ENCODE measurements at places on chromosomes 3 and 15. TPM values are rescaled to one million over a fixed set of nuclear protein-coding genes. Genes with fewer than 3 reads are reported as not detected.

The THRB gene
- not detected for total RNA-seq

The OCA2 gene
- not detected for total RNA-seq

The ANKDD1A gene
- 3.6 TPM for total RNA-seq

The MFGE8 gene
- 62.9 TPM for total RNA-seq

The COLQ gene
- total RNA-seq, result 3.3 TPM

The CHRM5 gene
- not detected for total RNA-seq

The CD200R1 gene
- 2.2 TPM for total RNA-seq

The CXCR6 gene
- 9.2 TPM for total RNA-seq

The TRIM71 gene
- total RNA-seq, result not detected

DNA sequence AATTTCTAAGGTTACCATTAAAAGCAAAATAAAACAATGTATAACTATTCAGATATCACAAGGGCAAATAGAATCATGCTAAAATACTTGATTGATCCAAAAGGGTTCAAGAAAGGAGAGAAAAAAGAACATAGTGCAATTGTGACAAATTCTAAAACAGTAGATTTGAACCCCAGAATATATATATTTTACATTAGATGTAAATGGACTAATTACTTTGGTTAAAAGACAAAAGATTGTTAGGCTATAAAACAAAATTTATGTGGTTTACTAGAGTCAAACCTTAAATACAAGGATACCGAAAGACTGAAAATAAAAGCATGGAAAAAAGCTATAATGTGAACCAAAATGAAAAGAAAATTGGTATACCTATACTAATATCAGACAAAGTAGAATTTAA lies 129.3 kb downstream of the ADAMTSL3 start:
- no peak for DNase-seq

DNA sequence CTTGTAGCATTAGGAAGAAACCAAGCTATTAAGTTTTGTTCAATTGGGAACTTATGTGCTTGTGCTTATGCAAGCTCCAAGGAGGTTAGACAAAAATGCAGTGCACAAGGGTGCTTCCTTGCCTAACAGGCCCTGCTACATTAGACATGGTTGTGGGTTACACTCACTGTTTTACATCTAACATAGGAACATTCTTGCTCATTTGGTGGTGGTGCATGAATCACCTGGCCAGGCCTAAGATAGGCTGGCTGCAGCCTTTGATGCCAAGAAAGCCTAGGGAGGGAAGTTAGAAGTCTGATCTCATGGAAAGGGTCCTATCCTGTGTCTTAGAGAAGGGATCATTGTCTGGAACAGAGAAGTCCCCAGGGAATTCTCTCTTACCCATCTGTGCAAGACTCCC lies 43.5 kb downstream of the CA12 start:
- no peak for DNase-seq

GRCh38 chr3:79521221-79521848 lies 246.5 kb downstream of the ROBO1 start:
- no peak for DNase-seq

DNA sequence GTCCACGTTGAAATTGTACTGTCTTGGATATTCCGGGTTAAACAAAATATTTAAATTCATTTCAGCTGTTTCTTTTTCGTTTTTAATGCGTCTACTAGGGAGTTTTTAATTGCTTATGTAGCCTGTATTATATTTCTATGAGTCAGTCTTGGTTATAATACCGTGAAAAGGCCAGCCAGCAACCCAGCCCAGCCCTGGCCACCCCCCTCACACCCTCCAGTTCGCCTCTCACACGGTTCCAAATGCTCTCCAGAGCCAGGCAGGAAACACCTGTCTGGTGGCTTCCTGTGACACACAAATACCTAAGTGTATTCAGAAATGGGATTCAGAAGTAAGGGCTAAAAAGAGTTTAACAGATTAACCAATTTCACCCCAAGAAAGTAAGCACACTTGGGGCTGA lies 4.4 kb downstream of the SH3BP5 start:
- DNase-seq, result no peak

- DNase-seq, result no peak
These were observed 11.3 kb upstream of the LIMD1 start for GRCh38 chr3:45583021-45583851.

DNA sequence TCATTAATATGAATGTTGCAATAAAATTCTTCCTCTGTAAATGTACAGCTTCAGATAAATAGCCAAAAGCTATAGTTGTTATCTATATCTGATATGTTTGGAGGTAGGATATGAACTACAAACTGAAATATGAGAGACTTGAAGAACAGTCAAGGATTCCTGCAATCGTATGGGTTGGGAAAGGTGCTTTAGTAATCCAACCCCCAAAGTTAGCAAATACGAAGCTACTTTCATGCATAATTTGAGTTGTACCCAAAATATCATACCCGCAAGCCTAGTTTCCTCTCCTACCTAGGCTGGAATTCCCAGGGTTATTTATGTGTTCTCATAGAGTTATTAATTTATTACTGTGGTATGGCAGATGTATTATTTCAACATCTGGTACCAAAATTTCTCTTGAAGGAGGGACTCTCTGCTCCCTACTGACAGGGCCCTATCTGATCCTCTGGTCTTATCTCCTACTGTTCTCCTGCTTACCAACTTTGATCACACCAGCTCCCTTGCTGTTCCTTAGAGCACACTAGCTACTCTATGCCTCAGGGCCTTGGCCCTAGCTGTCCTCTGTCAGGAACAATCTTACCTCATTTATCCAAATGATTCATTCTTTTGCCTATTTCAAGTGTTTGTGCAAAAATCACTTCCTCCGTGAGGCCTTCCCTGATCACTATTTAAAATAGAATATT lies 140.4 kb upstream of the CCDC54 start:
- no peak for DNase-seq

GRCh38 chr15:71874245-71874644 lies 63.9 kb downstream of the NR2E3 start:
- no peak for DNase-seq

- DNase-seq, result peak; percentile 91
These were observed 4.0 kb upstream of the SIN3A start for GRCh38 chr15:75455424-75455981.

GRCh38 chr3:64634417-64634816 lies 53.4 kb downstream of the ADAMTS9 start:
- DNase-seq, result no peak

DNA sequence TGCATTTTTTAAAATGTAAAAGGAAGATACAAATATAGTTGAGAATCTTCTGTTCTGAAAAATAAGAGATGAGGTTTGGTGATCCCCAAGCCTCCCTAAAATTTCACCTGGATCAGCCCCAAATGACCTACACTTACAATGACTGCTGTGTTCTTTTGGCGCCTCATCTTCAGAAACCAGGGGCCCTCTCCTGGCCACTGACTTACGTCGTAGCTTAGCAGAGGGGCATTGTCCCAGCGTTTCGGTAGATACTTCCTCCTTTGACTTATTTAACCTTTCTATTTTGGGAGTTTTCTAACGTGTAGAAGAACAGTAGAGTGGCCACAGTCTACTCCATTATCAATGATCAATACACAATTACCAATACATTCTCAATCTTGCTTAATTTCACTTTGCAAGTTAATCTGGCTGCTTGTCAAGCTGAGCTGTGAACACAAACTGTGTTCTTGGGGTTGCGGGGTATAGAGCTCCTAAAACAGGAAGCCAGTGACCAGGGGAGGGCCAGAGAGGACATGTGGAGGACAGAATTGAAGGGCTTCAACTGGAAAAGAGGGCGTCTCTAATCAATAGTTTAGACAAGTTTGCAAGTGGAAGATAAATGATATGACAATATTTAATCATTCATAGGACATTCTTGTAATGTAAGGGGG lies 419.5 kb downstream of the LPP start:
- DNase-seq, result no peak

- DNase-seq, result no peak
These were observed 459.9 kb downstream of the RAP2B start for GRCh38 chr3:153621953-153622352.

GRCh38 chr3:181847276-181847675 lies 135.6 kb downstream of the SOX2 start:
- DNase-seq, result no peak

- no peak for DNase-seq
These were observed 13.7 kb upstream of the ALCAM start for GRCh38 chr3:105352976-105353375.

DNA sequence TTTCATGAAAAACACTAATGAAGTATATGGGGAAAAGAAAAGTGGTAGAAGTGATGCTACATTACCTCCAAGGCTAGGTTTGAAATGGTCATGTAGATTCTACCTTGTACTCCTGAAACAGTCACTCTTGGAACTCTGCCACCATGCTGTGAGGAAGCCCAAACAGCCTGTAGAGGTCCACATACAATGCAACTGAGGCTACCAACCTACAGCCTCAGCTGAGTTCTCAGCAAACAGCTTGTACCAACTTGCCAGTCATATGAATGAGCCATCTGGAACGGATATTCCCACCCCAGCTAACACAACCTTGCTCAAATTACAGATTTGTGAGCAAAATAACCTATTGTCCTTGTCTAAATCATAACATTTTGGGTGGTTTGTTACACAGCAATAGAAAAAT lies 193.5 kb downstream of the ULK4 start:
- no peak for DNase-seq

DNA sequence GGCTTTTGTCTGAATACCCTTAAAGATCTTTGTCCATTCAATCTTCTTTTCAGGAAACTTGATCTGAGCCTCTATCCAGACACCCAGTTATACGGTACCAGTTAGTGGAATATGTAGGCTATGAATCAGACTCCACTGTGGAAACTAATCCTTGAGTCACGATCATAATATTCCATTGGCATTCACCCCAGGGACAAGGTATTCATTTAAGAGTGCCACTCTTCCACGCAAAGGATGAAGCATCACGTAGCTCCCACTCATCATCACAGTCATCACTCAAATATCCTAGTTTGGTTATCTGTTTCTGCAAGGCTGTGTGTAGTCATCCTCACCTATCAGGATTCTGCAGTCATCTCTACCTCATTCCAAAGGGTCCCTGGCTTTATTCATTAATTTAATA lies 85.6 kb downstream of the NEDD4 start:
- DNase-seq, result no peak

- DNase-seq, result no peak
These were observed 20.0 kb downstream of the WNT5A start for GRCh38 chr3:55467099-55467498.

DNA sequence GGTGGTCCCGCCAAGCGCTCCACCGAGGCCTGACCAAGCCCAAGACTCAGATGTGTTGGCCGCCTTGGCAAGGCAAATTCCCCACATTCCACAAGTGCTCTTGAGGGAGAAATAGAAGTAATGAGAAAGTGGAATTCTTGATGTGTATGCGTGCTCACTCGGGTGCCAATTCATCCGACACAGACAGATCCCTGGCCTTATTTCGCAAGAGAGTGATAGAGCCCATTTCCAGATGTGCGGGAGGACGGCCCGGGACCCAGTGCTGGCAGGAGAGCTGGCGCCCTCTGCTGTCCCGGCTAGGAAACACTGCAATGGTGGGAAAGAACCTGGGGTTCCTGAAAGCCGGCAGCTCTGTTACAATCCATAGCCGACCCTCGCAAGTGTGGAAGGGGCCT lies 76.0 kb downstream of the HMG20A start:
- peak; percentile 50 for DNase-seq

GRCh38 chr3:149839896-149840295 lies 26.9 kb downstream of the RNF13 start:
- no peak for DNase-seq

- DNase-seq, result no peak
These were observed 123.6 kb upstream of the GALNT15 start for GRCh38 chr3:16050641-16051467.
